T-helper 9 cell (primary cell): ENCODE measurements at places on chromosomes 3 and 15.

- no peak for DNase-seq
These were observed 44.6 kb downstream of the P3H2 start for GRCh38 chr3:190076136-190076535.

DNA sequence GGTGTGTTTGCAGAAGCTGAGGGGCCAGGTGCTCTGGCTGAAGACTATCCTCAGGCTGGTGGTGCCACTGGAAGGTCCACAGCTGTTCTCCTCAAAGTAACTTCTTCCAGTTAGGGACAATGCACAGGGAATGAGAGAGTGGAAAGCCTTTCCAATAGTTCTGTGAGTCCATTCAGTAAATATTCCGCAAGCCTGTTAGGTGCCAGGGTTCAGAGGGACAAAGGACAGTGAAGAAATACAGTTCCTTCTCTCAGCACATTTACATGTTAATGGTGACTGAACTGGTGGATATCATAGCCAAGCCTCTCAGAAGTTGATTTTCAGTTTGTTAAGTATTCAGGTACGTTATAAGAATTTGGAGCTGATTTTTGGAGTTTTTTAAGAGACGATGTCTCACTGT lies 122.5 kb downstream of the C3orf70 start:
- no peak for DNase-seq

DNA sequence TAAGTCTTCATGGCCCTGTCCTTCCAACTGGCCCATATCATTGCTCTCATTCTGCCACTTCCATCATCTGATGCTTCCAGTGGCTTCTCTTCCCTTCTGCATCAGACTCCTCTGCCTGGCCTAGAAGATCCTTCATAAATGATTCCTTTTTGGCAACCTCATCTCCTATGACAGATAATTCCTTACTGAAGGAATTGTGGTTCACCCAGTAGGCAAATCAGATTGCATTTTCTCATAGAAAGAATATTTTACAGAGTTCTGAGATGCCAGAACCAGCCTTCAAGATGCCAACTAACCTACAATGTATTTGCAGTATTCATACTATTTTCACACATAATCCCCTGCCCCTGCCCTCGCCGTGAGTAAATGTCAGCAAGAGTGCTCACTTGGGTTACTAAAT lies 423.0 kb upstream of the TGFBR2 start:
- no peak for DNase-seq

GRCh38 chr15:43463507-43463906 lies 29.4 kb downstream of the TP53BP1 start:
- DNase-seq: no peak

DNA sequence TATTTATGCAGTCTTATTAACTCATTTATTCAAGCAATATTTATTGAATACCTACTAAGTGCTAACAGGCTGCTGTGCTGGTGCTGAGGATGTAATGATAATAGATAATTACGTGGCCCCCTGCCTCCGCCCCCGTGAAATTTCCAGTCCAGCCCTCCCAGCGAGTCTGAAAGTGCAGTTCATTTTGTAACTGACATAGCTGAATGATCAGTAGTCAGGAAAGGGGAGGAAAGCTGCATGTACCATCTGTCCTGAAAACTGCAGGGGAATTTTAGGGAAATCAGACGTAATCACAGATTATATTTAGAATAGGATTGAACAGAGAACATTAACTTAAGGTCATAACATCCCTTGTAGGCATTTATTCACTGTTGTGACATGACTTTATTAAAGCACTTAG lies 736.8 kb downstream of the MCTP2 start:
- DNase-seq: no peak

- no peak for DNase-seq
These were observed 30.7 kb downstream of the NANOGP8 start for GRCh38 chr15:35054380-35054779.

DNA sequence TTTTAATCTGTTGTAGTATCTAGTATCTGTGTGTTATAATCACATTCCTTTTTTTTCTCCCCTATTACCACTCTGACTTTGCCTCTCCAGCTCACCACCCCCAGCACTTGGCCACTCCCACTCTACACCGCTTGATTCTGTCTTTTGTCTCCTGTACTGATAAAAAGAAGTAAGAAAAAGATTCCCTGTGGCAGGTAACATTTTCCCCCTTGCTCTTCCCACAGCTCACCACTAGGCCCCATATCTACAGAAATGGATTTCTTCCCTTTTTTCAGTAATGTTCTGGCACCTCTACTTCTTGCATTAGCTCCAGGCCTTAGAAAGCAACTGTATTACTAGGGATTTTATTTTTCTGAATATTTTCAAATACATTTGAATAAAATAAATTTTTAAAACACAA lies 25.6 kb downstream of the KCNH8 start:
- DNase-seq: no peak

GRCh38 chr3:38968891-38969290 lies 82.9 kb downstream of the SCN11A start:
- no peak for DNase-seq
